ENCODE measurements at places on chromosomes 11 and 22. TPM values are rescaled to one million over a fixed set of nuclear protein-coding genes. Genes with fewer than 3 reads are reported as not detected.

Gene SCO2
- 1.6 TPM for polyA plus RNA-seq

Gene APOL3
- 33.4 TPM for polyA plus RNA-seq

Gene SLC22A25
- 0.16 TPM for polyA plus RNA-seq

Gene CYTH4
- 4.7 TPM for polyA plus RNA-seq

Gene SLC6A5
- not detected for polyA plus RNA-seq

Gene DDIAS
- 3.3 TPM for polyA plus RNA-seq

Gene MIOX
- not detected for polyA plus RNA-seq

Gene GRIA4
- polyA plus RNA-seq: 0.43 TPM

Gene ANKK1
- polyA plus RNA-seq: 0.22 TPM

Gene SYT12
- 0.16 TPM for polyA plus RNA-seq

Gene RAC2
- polyA plus RNA-seq: 11.4 TPM

Gene PDGFB
- 29.0 TPM for polyA plus RNA-seq

Gene OR4D5
- polyA plus RNA-seq: not detected

Gene KRTAP5-10
- polyA plus RNA-seq: 0.10 TPM

Gene KLHL35
- 1.4 TPM for polyA plus RNA-seq

Gene C11orf87
- 0.03 TPM for polyA plus RNA-seq

Gene CLTCL1
- 9.6 TPM for polyA plus RNA-seq

Gene YPEL4
- 6.7 TPM for polyA plus RNA-seq

Gene SMDT1
- 73.4 TPM for polyA plus RNA-seq

Gene TOLLIP
- polyA plus RNA-seq: 25.0 TPM

Gene MMP27
- polyA plus RNA-seq: not detected

Gene OR52H1
- not detected for polyA plus RNA-seq

Gene MPPED2
- polyA plus RNA-seq: 2.3 TPM

Gene C1QTNF4
- polyA plus RNA-seq: 8.1 TPM

Gene CD3E
- polyA plus RNA-seq: 1.9 TPM

Gene CABP4
- 2.5 TPM for polyA plus RNA-seq

Gene MMP11
- 9.4 TPM for polyA plus RNA-seq

Gene ALKBH8
- polyA plus RNA-seq: 19.9 TPM

Gene SYT9
- polyA plus RNA-seq: 0.16 TPM

Gene LRRN4CL
- 0.55 TPM for polyA plus RNA-seq

Gene LRRC32
- 52.3 TPM for polyA plus RNA-seq

Gene IFITM10
- 0.24 TPM for polyA plus RNA-seq

Gene SYVN1
- 49.5 TPM for polyA plus RNA-seq

Gene ASPHD2
- 0.63 TPM for polyA plus RNA-seq

Gene NTM
- 26.0 TPM for polyA plus RNA-seq

Gene SPON1
- 79.0 TPM for polyA plus RNA-seq

Gene SHANK3
- polyA plus RNA-seq: 24.6 TPM

Gene MOGAT2
- polyA plus RNA-seq: not detected

Gene VSIG10L2
- not detected for polyA plus RNA-seq

Gene GRIK4
- polyA plus RNA-seq: 7.4 TPM

Gene BTBD18
- polyA plus RNA-seq: 0.41 TPM

Gene CACNA1I
- polyA plus RNA-seq: 0.09 TPM

Gene ZBTB44
- polyA plus RNA-seq: 45.0 TPM

Gene GNAZ
- 3.6 TPM for polyA plus RNA-seq

Gene PHF21B
- 1.1 TPM for polyA plus RNA-seq

Gene USP35
- 8.0 TPM for polyA plus RNA-seq

Gene THY1
- polyA plus RNA-seq: 42.0 TPM

Gene KCNJ11
- 4.4 TPM for polyA plus RNA-seq

Gene MUC6
- 0.54 TPM for polyA plus RNA-seq

Gene CCT8L2
- polyA plus RNA-seq: not detected

Gene MS4A12
- polyA plus RNA-seq: not detected

Gene DUSP8
- polyA plus RNA-seq: 1.2 TPM

Gene GAS2L1
- polyA plus RNA-seq: 7.3 TPM

Gene SLN
- 0.30 TPM for polyA plus RNA-seq

Gene POU2AF3
- polyA plus RNA-seq: 18.8 TPM

Gene TENM4
- polyA plus RNA-seq: 3.7 TPM

Gene DCHS1
- polyA plus RNA-seq: 41.3 TPM

Gene ANGPTL5
- 0.13 TPM for polyA plus RNA-seq
